ENCODE measurements at places on chromosomes 3 and 15.

DNA sequence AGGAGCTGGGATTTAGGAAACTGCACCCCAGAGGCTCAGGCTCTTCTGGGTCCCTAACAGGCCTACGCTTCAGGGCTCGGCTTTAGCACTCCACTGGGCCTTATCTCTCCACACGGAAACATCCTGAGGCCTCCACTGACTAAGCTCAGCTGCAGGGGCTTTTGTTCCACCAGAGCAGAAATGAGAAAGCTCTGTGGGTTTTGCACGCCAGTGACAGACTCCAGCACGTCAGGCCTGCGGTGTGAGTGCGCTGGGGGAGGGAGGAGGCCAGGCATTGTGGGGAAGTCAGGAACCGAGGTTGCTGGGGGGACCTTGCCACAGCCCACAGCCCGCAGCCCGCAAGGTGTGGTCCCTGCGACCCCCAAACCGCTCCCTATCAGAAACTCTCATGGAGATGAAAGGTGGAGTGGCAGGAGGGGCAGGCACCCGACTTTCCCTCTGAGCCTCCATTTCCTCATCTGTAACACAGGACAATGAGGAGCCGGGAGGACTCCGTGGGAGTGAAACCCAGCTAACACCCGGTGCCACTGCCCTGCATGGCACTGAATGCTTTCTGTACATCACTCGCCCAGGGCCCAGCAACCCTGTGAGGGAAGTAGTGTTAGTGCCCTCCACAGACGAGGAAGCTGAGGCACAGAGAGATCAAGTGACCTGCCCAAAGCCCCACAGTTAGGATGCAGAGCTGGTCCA, 106.5 kb downstream of the TPRA1 start:
- no peak for DNase-seq

DNA sequence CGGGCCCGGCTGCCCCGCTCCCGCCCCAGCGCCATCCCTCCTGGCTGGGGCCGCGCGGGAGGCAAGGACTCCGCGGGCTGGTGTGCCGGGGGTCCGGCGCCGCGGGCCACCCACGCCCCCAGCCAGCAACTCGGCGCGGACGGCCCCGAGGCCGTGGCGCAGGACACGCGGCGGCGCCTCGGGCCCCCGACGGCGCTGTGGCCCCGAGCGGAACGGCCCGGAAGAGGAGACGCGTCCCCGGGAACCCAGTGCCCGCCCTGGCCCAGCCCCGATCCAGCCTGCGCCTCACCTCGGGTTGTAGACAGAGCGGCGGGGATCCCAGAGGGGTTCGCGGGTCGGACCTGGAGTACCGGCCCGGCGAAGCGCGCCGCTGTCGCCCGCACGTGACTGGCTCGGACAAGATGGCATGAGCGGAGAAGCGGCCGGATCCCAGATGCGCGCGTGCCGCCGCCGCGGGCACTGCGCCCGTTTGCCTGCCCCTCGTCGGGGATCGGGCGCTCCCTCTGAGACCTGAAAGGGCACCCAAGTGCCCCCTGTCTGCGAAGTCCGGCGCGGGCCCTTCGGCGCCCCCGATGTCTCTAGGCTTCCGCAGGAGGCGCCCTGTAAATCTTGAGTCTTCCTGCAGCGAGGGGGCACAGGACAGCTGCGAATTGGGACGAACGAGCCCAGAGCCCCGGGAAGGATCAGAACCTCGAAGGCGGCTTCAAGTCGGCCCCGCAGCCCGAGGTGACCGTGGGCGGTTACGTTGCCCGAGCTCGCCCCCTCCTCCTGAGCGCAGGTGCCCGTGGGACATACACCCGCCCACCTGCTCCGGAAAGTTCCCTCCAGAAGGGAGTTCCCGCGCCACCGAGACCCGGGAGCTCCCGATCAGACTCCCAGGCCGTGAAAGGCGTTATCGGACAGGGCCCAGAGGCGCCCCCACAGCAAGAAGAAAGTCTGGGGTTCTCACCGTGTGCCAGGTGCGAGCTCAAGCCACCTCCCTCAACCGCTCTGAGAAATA, 598 bp upstream of the SFMBT1 start:
- DNase-seq, result peak; percentile 37

GRCh38 chr15:51889486-51889885, 60.0 kb downstream of the TMOD3 start:
- no peak for DNase-seq

DNA sequence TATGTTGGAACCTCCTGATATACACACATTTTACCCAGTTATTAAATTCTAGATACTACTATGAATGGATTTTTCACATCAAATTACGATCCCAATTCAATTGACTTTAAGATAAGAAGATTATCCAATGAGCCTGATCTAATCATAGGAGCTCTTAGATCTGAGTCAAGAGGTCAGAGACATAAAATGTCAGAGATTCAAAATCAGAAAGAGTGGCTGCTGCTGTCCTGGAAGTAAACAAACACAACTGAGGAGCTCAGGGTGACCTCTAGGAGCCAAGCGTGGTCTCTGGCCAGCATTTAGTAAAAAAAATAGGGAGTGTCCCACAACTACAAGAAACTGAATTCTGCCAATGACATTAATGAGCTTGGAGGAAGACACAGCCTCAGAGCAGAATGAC, 557.1 kb upstream of the CBLB start:
- DNase-seq, result no peak

- no peak for DNase-seq
These were observed 37.5 kb downstream of the SNAPC5 start for GRCh38 chr15:66459818-66460615.

GRCh38 chr15:95897651-95898050, 432.8 kb upstream of the NR2F2 start:
- DNase-seq, result no peak

DNA sequence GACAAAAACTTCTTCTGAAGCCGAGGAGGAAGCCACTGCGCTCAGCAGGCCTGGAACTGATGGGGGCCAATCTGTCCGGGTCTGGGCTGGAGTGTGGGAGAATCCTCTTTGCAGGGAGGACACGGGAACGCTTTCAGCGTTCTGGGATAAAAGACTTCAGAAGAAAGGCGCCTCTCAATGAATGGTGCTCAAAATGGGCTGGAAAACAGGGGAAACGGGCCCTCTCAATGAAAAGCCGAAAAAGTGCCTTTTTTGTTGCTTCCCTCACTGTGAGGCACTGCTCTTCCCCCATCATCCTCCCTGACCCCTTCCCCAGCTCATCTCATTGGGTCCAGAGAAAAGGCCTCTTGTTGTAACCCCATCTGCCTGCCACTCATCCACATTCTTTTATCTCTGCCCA, 119.5 kb upstream of the LRIG1 start:
- DNase-seq, result no peak

DNA sequence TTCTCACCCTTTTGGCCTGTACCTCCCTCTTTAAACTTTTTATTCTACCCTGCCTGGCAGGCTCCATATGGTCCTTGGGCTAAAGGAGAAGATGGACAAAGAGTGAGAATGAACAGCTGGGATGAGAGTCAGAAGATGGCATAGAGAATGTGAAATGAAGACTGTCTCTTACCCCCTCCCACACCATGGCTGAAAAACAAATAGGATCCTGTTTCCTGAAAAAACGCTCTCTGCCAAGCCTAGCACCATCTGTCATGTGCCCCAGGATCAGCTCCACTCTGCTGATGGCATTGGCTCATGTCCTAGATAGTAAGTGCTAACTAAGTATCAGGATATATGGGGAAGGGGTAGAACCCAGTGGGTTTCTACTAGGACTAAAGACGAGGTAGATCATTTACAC, 238.6 kb downstream of the MEX3B start:
- DNase-seq, result no peak

DNA sequence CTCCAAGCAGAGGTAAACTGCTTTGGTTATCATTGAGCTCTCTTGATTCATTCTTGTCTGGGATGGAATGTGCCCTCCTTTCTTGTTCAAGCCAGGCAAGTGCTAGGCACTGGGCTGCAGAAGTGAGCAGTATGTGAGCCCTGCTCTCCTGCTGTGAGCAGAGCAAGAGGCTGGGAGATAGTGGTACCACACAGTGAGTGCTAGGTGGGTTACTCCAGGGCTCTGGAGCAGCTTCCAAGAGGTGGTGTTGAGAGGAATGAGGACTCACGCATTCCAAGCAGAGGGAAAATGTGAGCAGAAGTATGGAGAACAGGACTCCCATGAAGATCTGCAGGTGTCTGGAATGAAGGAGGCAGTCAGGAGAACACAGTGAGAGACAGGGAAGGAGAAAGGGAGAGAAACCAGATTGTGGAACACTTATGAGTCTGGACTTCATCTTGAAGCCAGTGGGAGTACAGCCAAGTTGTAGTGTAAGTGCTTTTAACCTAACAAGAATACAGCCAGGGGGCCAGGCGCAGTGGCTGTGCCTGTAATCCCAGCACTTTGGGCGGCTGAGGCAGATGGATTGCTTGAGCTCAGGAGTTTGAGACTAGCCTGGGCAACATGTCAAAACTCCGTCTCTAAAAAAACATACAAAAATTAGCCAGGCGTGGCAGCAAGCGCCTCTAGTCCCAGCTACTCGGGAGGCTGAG, 199.9 kb upstream of the CTDSPL start:
- DNase-seq, result no peak

- no peak for DNase-seq
These were observed 141.5 kb upstream of the TBL1XR1 start for GRCh38 chr3:177338697-177339219.

DNA sequence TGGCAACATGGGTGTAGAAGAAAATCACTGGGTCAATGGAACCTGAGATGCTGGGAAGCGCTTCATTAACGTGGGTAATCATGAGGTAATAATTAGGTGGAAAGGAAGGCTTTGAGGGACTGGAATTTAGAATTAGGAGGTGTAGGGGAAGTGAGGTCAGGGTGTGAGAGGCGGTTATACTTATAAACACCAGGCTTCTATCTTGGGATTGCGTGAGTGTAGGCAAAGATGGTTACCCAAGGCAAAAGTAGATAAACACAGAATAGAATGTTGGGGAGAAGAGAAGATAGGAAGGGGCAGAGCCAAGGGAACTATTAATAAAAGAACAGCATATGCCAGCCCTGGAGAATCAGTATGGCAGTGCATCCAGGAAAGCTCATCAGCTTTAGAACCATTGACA, 3.3 kb upstream of the AQP9 start:
- DNase-seq, result no peak

DNA sequence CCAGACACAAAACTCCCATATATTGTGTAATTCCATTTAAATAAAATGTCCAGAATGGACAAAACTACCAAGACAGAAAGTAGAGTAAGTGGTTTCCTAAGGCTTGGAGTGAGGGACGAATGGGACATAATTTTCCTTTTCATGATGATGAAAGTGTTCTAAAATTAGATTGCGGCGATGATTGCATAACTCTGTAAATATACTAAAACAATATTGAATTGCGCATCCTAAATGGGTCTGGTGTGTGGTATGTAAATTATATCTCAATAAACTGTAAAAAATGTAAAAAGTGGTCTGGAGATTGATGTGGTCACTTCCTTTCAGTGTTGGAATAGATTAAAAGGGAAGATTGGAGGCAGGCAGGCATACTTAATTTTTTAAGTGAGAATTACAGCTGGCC, 105.9 kb upstream of the KCNAB1 start:
- no peak for DNase-seq

GRCh38 chr3:50512131-50512530, 8.7 kb upstream of the CACNA2D2 start:
- DNase-seq, result no peak

DNA sequence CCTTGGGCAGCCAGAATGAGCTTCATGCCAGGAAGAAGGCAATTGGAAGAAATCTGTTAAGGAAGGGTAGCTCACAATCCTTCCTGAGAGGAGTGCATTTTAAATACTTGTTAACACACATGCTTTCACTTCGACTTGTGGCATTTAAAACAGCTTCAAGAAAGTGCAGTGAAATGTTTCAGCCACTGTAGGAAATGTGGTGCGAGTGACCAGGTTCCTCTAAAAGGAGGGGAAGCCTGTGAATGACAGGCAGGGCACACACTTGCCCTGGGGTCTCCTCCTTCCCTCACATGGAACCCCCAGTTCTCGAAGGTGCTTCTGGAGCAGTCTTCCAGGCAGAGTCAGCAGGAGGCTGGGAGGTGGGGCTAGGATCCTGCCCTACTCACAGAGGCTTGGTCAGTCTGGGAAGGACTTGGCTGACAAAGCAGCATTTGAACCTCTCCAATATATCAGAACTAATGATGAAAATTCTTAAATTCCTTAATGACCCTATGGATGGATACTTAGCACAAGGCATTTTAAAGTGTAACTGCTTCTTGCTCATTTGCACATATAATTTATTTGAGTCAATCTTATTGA, 358.6 kb downstream of the CHST2 start:
- DNase-seq, result no peak

DNA sequence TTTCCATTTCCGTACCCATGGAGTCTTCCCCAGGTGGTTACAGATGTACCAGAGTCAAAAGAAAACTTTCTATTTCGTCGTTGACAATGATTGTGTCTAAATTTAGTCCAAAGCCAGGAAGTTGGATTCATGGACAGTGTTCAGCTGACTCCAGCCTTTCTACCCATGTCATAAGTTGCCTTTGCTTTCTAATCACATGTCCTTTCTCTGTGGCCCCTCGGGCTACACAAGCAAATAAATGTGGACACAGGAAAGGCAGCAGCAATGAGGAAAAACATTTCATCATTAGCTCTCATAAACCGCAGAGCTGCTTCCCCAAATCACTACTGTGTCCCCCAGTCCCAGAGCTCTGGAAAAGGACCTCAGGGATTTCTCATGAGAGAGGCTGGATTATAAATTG, 82.0 kb downstream of the USF3 start:
- DNase-seq, result no peak

DNA sequence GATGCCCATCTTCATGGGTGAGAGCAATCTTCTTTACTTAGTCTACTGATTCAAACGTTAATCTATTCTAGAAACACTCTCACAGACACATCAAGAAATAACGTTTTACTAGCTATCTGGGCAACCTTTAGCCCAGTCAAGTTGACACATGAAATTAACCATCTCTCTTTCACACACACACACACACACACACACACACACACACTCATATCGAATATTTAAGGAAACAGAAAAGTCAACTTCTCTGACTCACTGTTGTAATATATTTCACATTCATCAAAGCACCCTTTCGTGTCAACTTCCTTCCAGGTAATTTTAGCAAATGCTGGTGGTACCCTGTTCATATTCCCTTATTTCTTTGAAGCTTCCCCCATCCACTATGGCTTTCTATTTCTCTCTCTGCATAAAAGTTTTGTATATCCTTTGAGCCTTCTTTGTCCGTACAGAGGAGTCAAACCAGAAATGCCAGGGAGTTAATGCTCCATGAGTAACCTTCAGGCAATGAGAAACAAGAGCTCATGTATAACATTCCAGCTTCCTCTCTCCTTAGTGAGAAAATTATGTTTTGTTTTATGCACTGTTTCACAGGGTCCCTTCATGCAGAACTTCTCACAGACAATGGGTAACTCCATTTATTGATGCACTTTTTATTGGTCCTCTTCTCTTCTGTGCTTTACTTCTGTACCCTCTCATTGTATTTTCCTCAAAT, 335.5 kb upstream of the CBLB start:
- DNase-seq, result no peak

- no peak for DNase-seq
These were observed 15.0 kb downstream of the TEX264 start for GRCh38 chr3:51686056-51686455.

GRCh38 chr3:42906848-42907183, 874 bp downstream of the ZNF662 start:
- no peak for DNase-seq

GRCh38 chr3:66083784-66084213, 45.1 kb upstream of the MAGI1 start:
- no peak for DNase-seq

All from T follicular helper cell (primary cell).